ENCODE measurements at places on chromosomes 12 and 14. TPM values are rescaled to one million over a fixed set of nuclear protein-coding genes. Genes with fewer than 3 reads are reported as not detected.

REM2 gene
- 1.5 TPM for polyA plus RNA-seq

NANOG gene
- not detected for polyA plus RNA-seq

ITGA7 gene
- not detected for polyA plus RNA-seq

OTOGL gene
- polyA plus RNA-seq = not detected

AKAP3 gene
- 1.1 TPM for polyA plus RNA-seq

ANO2 gene
- polyA plus RNA-seq = not detected

ASPG gene
- not detected for polyA plus RNA-seq

CCDC177 gene
- not detected for polyA plus RNA-seq

PSMA6 gene
- 413 TPM for polyA plus RNA-seq

DNA sequence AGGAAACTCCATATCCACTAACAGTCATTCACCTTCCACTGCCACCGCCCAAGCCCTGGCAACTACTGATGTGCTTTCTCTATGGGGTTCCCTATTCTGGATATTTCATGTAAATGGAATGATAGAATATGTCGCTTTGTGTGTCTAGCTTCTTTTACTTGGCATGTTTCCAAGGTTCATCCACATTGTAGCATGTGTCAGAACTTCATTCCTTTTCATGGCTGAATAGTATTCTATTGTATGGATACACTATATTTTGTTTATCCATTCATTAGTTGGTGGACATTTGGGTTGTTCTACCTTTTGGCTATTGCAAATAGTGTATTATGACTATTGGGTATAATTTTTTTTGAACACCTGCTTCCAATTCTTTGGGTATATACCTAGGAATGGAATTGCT lies 8.6 kb downstream of the POU6F1 start:
- no peak overlapping the region for H3K27ac ChIP-seq
- H3K36me3 ChIP-seq = no peaks in the 10 kb centered on the region
- no peak overlapping the region for H3K4me3 ChIP-seq
- no peaks in the 10 kb centered on the region for H3K27me3 ChIP-seq
- H3K4me1 ChIP-seq = no peaks in the 10 kb centered on the region

GRCh38 chr12:48002773-48003218 lies 1.5 kb downstream of the COL2A1 start:
- no peaks in the 10 kb centered on the region for H3K36me3 ChIP-seq
- peak overlapping the region; percentile 34 for H3K4me3 ChIP-seq
- H3K4me1 ChIP-seq = peaks cover 44% of the 10 kb centered on the region
- H3K27me3 ChIP-seq = peaks cover 64% of the 10 kb centered on the region
- H3K27ac ChIP-seq = no peak overlapping the region
- no peak for DNase-seq

DNA sequence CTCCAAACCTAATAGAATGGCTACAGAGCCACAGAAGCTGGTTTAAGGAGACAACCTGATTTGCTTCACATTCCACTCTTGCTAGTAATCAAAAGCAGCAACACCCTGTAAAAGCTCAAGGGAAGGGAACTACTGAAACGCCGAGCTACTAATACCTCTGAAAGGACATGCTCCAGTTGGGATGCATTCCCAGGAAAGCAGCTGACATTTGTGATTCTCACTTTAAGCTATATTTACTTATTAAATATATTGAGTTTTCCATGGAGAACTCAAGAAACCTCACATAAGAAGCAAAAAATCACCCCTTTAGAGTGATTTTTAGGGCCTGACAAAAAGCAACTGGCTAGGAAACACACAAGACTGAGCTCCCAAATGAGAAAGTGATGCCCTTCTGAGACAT lies 1073.0 kb upstream of the FLRT2 start:
- no peaks in the 10 kb centered on the region for H3K4me1 ChIP-seq
- H3K36me3 ChIP-seq = no peaks in the 10 kb centered on the region
- H3K4me3 ChIP-seq = no peak overlapping the region
- no peaks in the 10 kb centered on the region for H3K27me3 ChIP-seq
- H3K27ac ChIP-seq = no peak overlapping the region
- no peak for DNase-seq

DNA sequence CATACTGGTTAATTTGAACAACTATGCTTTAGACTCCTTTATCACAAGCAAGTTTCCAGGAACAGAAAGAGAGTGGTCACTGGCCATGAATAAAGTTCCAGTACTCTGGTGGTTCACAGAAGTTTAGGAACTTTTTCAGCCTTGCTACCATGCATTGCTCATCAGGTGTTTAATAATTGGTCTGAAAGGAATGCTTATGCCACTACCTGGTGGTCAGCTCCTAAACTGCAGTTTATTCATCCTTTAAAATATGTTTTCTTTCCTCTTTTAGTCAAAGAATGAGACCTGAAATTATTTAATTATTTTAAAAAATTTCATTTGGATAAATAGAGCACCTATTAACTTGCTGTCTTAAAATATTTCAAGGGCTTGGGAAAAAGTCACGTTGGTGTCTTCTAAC lies 260.1 kb upstream of the OR4E1 start:
- H3K4me3 ChIP-seq = no peak overlapping the region
- no peak overlapping the region for H3K27ac ChIP-seq
- H3K4me1 ChIP-seq = peaks cover 2% of the 10 kb centered on the region
- DNase-seq = no peak
- H3K27me3 ChIP-seq = no peaks in the 10 kb centered on the region

DNA sequence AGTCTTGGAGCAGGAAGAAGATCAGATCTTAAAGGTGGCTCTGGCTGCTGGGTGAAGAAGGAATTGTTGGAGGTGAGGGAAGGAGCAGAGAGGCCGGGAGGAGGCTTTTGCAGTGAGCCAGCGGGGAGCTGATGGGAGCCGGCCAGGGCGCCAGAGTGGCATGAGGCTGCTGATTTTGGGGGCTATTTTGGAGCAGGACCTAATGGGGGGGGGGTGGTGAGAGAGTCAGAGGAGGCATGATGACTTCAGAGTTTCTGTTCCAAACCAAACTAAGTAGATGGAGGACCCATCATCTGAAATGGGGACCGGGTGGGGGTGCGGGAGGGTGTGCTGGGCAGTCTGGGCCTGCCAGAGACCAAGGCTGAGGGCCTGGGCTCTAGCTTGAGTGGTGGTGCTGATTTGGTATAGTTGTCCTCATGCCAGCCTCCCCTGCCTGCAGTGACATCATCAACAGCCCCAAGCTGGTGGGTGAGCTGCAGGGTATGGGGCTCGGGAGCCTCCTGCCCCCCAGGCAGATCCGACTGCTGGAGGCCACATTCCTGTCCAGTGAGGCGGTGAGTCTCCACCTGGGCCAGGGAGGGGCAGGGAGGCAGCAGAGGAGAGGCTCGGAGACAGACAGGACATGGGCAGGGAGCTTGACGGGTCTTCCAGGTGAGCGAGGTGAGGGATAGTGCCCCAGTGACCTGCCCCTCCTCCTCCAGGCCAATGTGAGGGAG lies 6.2 kb downstream of the TNFAIP2 start:
- H3K4me1 ChIP-seq = no peaks in the 10 kb centered on the region
- H3K36me3 ChIP-seq = no peaks in the 10 kb centered on the region
- no peak for DNase-seq
- H3K27me3 ChIP-seq = no peaks in the 10 kb centered on the region

DNA sequence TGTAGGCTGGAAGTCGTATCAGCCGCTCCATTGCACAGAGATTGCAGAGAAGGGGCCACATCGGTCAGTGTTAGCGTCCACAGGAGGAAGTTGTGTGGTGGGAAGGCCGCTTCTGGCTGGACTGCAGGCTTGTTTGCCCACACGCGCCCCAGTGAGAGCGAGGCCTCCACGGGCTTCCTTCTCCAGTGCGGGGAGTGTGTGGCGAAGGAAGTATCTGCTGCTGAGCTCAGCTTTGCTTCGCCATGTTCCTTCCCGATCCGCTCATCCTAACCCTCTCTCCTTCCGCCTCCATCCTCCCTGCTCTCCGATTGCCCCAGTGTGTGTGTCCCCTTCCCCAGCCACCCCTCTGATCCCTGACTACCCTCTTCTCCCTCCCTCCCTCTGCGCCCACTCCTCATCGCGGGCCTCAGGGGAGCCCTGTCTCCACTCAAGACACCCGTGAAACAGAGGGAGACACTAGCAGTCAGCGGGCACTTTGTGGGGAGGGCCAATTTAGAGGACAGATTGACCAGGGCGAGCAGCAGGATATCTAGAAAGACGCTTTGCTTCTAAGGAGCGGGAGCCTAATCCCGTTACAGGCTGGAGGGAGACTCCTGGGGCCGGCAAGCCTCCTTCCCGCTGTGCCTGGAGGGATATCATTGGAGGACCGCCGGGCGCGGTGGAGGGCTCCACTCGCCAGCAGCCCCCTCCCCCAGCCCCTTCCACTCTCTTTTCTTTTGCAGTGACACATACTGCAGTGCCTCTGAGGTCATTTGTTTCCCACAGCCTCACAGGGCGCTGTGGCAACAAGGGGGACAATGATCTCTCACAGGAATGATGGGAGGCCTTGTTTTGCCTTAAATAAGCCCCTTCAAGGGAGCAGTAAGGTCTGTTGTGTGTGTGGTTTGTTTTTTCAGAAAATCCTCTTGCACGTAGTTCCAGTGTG lies 428.8 kb downstream of the ZFP36L1 start:
- no peak overlapping the region for H3K27ac ChIP-seq
- no peak overlapping the region for H3K4me3 ChIP-seq
- no peak for DNase-seq

GRCh38 chr14:73663548-73664212 lies 18.9 kb downstream of the DNAL1 start:
- no peaks in the 10 kb centered on the region for H3K36me3 ChIP-seq
- H3K4me1 ChIP-seq = no peaks in the 10 kb centered on the region
- H3K27me3 ChIP-seq = no peaks in the 10 kb centered on the region
- no peak overlapping the region for H3K27ac ChIP-seq
- H3K4me3 ChIP-seq = no peak overlapping the region

DNA sequence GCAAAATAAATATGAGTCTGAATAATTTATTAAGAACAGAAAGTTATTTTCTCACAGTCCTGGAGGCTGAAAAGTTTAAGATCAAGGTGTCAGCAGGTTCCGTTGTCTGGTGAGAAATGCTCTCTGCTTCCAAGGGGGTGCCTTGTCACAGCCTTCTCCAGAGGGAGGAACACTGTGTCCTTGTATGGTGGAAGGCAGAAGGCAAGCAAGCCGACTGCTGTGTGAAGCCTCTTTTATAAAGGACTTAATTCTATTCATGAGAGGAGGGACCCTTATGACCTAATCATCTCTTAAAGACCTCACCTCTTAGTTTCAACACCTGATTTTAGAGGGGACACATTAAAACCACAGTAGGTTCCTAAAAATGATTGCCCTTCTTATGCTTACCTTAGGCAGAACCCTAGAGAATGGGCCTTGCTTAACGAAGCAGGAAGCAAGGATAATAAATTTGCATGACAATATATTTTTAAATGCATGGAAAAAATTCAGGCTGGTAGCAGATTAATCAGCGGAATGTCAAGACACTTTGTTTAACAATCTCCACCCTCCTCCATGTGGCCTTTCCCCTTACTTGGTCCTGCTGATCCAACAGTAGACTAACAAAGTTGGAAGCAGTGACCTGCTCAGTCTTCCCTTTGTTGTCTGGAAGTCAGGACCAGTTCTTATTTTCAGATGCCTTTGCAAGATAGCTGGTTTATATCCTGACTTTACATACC lies 154.9 kb downstream of the DYRK2 start:
- no peak for DNase-seq
- H3K36me3 ChIP-seq = no peaks in the 10 kb centered on the region
- no peak overlapping the region for H3K4me3 ChIP-seq
- H3K27ac ChIP-seq = no peak overlapping the region

GRCh38 chr12:9673404-9674225 lies 4.1 kb downstream of the CLEC2D start:
- H3K27me3 ChIP-seq = no peaks in the 10 kb centered on the region
- H3K27ac ChIP-seq = peak overlapping the region; percentile 79
- H3K36me3 ChIP-seq = peaks cover 4% of the 10 kb centered on the region
- peak; percentile 81 for DNase-seq
- H3K4me1 ChIP-seq = peaks cover 72% of the 10 kb centered on the region

- H3K4me3 ChIP-seq = no peak overlapping the region
- H3K36me3 ChIP-seq = no peaks in the 10 kb centered on the region
- no peaks in the 10 kb centered on the region for H3K27me3 ChIP-seq
Observed at GRCh38 chr12:93191956-93192355, 185.8 kb upstream of the NUDT4 start.

- no peak for DNase-seq
- no peaks in the 10 kb centered on the region for H3K36me3 ChIP-seq
- no peak overlapping the region for H3K4me3 ChIP-seq
- no peaks in the 10 kb centered on the region for H3K27me3 ChIP-seq
- no peak overlapping the region for H3K27ac ChIP-seq
Observed at GRCh38 chr12:101927036-101927435, 49.7 kb downstream of the DRAM1 start.

DNA sequence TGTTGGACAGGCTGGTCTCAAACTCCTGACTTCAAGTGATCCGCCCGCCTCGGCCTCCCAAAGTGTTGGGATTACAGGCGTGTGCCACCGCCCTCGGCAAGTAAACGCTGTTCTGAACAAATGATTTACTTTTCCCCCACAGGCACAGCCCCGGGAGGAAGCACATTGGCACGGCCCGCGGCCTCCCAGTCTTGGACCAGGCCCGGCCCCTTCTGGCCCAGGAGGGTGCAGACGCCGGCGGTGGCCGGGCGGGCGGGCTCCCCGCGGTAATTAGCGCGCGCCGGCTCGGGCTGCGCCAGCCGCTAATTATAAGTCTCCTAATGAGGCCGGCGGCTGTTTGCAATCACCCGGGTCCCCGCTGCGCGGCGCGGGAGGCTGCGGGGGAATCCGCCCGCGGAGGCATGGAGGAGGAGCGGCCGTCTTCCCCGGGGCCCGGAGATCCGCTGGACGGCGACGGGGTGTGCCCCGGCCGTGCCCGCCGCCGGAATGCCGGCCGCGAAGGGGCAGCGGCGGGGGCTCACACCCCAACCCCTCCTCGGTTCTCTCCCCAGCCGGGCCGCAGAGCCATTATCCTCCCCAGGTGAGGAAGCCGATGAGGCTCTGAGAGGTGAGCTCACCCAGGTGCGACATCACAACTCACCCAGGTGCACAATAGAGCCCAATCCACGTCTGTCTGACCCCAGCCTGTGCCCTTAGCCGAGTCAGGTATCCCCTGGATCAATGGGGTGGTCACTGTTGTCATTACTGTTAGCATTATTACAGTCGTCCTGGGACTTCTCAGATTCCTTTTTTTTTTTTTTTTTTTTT lies 3.3 kb upstream of the POP5 start:
- H3K27ac ChIP-seq = no peak overlapping the region
- H3K27me3 ChIP-seq = no peaks in the 10 kb centered on the region
- DNase-seq = peak; percentile 59
- H3K36me3 ChIP-seq = peaks cover 2% of the 10 kb centered on the region
- H3K4me1 ChIP-seq = peaks cover 32% of the 10 kb centered on the region

DNA sequence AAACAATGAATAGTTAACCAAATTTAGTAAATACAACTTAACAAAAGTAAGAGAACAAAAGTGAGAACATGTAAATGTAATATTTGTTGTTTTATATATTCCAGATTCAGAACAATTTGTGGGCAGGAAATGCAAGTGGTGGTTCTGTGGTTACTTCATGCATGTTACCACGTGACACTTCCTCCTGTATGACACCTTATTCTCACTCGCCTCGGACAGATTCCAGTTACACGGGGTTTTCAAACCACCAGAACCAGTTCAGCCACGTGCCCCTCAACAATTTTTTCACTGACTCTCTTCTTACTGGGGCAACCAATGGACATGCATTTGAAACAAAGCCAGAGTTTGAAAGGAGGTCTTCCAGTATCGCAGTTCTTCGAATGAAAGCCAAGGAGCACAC lies 21.0 kb downstream of the ALX1 start:
- H3K4me3 ChIP-seq = no peak overlapping the region
- H3K4me1 ChIP-seq = no peaks in the 10 kb centered on the region
- no peak overlapping the region for H3K27ac ChIP-seq
- DNase-seq = no peak
- H3K27me3 ChIP-seq = no peaks in the 10 kb centered on the region
- no peaks in the 10 kb centered on the region for H3K36me3 ChIP-seq

GRCh38 chr12:2963760-2964292 lies 4.6 kb downstream of the TEAD4 start:
- H3K4me1 ChIP-seq = peaks cover 3% of the 10 kb centered on the region
- H3K27ac ChIP-seq = no peak overlapping the region
- DNase-seq = no peak
- no peaks in the 10 kb centered on the region for H3K36me3 ChIP-seq

All from CD4-positive, alpha-beta memory T cell (primary cell).